ENCODE measurements at places on chromosomes 4 and X.
A peak's percentile ranks its signal among the peaks of the same experiment; 100 is the strongest.

DNA sequence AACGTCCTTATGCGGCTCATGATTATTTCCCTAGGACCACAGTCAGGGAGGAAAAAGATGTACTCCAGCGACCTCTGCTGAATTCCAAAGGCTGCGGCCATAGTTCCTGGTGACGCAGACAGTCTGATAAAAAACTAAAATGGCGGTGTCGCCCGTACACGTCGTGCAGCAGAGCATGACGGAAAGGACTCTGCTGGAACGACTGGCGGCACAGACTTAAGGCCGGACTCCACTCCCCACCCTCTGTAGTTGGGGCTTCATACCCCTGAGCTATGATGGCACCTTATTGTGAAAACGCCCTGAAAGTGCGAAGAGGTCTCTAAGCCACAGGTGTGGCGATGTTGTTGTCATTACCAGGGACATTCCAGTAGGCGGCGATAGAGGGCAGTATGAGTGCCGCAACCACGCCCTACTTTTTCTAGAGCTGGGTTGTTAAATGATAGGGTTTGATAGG lies 90.0 kb upstream of the EDA2R start:
- no peak for DNase-seq

GRCh38 chr4:137707626-137708025 lies 175.3 kb upstream of the PCDH18 start:
- no peak for DNase-seq

DNA sequence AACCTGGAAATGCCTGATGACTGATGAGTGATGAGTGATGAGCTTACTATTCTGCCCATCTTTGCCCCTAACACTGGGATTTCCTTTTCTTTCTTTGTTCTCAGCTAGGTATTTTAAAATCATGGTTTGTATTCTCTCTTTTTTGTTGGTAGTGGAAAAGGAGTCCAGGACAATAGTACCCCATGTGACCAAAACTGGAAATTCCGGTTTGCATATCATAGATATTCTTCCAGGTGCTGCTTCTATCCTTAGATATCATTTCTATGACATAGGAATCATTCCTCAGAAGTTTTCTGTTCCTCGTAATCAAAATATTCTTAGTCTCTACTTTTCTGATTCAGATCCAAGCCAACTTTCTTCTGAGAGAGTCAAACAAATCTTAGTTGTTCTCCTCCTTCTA lies 320.5 kb upstream of the TET2 start:
- no peak for DNase-seq

GRCh38 chrX:17597327-17597726 lies 140.0 kb upstream of the SCML1 start:
- no peak for DNase-seq

DNA sequence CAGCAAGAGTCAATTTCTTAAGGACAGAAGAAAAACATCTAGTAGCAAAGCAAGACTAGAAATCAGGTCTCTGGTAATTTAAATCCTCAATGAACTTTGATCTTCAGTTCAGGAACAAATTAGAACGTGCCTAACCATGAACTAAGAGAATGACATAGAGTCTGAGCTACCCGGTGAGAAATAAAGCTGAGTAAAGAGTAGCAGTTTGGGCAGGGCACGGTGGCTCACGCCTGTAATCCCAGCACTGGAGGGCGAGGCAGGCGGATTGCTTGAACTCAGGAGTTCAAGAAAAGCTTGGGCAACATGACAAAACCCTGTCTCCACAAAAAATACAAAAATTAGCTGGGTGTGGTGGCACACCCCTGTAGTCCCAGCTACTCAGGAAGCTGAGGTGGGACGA lies 37.7 kb downstream of the ACE2 start:
- no peak for DNase-seq

GRCh38 chr4:19743115-19743638 lies 508.5 kb upstream of the SLIT2 start:
- DNase-seq: no peak

DNA sequence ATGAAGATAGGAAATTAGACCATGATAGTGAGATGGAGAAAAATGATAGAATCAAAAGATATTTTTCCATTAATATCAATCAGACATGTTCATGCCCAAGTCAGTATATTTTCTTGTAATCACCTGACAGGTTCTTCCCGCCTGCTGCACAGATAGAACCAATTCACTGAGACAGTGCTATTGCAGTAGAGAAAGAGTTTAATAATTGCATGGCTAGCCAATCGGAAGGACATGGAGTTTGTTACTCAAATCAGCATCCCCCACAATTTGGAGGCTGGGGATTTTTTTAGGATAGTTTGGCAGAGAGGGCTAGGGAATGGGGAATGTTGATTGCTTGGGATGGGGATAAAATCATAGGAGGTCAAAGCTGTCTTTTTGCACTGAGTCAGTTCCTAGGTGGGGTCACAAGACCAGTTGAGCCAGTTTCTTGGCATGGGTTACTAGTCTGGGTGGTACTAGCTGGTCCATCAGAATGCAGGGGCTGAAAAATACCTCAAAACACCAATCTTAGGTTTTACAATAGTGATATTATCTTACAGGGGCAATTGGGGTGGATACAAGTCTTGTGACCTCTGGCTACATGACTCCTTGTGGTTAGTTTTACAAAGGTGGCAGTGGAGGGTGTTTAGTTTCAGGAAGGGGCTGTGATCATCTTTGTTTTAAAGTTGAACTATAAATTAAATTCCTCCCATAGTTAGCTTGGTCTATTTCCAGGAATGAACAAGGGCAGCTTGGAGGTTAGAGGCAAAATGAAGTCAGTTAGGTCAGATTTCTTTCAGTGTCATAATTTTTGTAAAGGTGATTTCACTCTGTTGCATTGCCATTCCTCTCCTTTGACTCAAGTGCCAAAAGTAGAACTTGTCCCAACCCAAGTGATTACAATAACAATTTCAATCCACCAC lies 100.3 kb upstream of the PDE5A start:
- DNase-seq: no peak

GRCh38 chrX:47854474-47854873 lies 17.8 kb downstream of the ZNF81 start:
- DNase-seq: peak; percentile 21

GRCh38 chrX:31199840-31200114 lies 127.9 kb upstream of the FTHL17 start:
- DNase-seq: no peak

GRCh38 chr4:17934286-17934685 lies 87.3 kb downstream of the LCORL start:
- DNase-seq: no peak

- DNase-seq: peak; percentile 77
Measured at GRCh38 chrX:68433155-68433980, at the start of gene OPHN1. Gene OPHN1 (minus strand): TSS chrX:68433495. CDS start chrX:68433020, 475 bp downstream.

- no peak for DNase-seq
Measured at GRCh38 chrX:36950495-36951253, 57.5 kb upstream of the FAM47C start.

DNA sequence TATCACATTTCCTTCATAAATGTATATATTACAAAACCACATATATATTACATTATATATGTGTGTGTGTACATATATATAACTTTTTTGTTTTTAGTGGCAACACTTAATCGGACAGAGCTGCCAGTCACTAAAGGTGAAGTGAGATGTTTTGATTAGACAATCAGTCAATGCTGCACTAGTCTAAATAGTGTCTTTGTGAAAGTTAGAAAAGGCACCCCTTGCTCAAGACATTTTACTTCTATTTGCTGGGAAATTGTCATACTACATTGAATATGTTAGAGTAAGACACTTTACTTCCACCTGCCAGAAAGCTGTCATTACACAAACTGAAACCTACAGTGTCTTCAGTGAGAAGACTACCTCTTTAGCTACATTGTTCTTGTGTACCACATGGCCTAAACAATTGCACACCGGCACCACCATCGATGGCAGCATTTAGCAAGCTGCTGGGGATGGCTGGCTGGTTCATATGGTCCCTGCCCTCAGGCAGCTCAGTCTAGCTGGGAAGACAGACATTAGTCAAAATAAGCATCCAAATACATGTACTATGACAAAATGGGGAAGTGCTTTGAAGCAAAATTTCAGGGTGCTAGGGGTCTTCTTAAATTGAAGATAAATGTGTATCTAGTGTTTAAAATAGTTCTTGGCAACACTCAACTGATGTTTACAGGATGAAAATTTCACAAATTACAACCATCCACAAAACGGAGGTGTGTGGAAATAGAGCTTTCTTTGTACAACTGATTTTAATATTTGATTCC lies 148.1 kb upstream of the GATB start:
- no peak for DNase-seq

DNA sequence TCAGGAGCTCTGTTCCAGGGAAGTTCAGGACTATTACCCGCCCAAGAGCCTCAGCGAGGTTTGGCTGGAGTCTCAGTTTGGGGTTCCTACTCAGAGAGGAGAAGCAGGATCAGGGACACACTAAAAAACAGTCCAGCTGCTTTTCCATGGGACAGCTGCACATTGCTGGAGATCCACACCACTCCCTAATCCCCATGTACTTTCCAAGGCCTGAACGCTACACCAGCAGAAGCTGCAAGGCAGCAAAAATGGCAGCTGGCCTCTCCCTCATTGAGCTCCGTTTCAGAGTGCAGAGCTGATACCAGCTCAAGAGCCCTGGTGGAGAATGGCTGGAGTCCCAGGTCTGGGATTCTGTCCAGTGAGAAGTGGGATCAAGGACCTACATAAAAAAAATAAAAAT lies 551.2 kb upstream of the PABPC5 start:
- DNase-seq: no peak

DNA sequence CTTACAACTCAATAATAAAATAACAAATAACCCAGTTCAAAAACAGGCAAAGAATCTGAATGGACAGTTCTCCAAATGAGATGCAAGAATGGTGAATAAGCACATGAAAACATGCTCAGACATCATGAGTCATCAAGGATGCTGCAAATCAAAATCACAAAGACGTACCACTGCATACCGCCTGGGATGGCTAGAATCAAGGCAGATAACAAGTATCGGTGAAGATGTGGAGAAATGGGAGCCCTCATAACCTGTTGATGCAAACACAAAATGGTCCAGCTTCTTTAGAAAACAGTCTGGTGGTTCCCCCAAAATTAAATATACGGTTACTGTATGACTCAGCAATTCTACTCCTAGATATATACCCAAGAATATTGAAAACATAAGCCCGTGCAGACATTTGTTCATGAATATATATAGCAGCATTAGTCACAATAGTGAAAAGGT lies 32.5 kb downstream of the AKAP4 start:
- DNase-seq: no peak

DNA sequence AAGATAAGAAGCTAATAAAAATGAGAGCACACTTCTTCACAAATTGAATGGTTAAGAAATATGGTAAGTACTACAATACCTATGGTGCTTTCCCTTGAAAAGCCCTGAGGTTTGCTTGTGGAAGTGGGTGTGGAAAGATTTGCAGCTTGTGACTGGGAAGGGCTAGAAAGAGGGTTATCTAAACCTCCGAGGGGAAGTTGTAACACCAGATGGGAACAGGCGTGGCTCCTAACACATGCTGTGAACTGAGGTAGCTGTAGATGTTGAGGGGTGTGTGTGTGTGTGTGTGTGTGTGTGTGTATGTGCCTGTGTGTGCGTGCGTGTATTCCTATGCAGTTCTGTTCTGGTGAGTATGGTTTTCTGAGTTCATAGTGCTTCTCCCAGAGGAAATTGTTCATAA lies 21.5 kb downstream of the FRMPD4 start:
- no peak for DNase-seq

DNA sequence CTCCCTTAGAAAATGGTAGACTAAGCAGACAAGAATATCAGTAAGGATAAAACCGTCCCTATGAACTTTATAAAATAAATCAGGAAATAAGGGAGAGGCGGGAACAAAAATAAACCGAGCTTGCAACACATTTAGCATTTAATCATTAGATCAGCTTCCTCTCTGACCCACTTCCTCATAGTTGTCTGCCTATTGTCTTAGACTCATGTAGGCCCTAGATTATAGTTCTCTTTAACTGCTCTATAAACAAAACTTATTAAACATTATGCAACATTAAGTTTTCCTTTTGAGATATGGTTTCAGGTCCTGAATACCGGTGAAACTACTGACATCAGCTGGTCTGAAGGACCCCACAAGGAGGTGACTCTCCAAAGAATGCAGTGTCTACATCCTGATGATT lies 15.8 kb upstream of the SRD5A3 start:
- no peak for DNase-seq

DNA sequence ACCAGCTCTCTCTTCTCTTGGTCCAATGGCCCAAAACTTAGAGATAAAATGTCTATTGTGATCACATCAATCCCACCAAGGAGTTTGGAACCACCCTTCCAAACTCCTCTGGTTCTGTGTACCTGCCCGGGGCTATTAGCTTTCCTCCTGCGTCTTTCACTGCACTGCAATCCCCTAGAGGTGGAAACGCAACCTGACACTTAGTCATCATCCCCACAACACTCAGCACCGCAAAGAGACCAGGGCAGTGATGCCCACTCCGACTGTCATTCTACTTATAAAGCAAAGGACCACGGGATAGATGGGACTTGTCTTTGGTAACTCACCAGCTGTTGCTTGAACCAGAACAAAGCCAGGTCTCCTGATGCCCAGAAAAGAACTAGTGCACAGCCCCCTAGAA lies 22.0 kb downstream of the AFAP1 start:
- DNase-seq: no peak

DNA sequence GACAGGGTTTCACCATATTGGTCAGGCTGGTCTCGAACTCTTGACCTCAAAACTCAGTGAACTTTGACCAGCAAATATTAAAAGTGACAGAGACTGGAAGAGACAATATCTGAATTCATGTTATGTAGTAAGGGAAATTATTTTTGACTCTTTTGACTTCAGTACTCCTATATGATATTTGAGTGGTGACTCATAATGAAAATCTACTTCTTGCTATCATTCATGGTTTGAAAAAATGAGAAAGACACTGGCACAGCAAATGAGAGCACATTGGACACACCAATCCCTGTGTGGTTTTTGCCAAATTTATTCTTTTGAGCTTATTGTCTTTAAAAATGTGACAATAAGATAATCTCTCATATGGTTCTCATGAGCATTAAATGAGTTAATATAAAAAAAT lies 109.4 kb downstream of the GPM6A start:
- DNase-seq: no peak

DNA sequence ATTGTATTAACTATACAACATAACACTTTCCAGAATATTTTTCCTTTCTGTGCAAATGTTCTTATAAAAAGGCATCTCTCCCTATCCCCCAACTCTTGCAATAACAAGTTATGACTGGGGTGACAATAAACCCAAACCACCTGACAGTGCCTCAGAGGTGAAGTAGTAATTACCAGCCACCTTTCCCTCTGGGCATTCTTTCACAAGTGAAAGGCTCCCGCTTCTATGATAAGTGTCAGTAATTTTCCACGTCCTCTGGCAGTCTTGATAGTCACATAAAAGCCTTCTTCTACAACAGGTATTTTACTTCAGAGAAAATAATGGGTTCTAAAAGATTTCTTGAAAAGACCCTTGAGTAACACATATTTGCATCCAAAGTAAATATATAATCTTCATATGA lies 82.7 kb downstream of the MANBA start:
- DNase-seq: no peak

DNA sequence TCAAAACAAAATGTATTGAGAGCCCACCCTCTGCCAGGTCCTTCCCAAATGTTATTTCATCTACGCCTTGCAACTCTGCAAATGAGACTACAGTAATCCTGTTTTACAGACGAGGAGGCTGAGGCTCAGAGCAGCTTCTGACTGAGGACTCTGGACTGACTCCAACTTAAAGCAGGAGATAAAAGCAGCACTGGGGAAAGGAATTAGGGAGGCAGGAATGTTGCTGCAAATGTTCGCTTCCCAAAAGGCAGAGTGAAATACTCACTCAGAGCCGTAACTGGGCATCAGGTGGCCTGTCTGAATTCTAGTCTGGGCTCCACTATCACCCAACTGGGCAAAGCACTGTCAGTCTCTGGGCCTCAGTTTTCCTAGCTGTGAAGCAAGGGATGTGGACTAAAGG lies 94.7 kb upstream of the SRD5A3 start:
- DNase-seq: no peak

GRCh38 chr4:163621821-163622220 lies 127.3 kb downstream of the TMA16 start:
- DNase-seq: no peak
